Activated CD8-positive, alpha-beta T cell treated with anti-CD3 and anti-CD28 coated beads for 36 hours (primary cell): ENCODE measurements at places on chromosomes 6 and 20. TPM values are rescaled to one million over a fixed set of nuclear protein-coding genes. Genes with fewer than 3 reads are reported as not detected.

Gene POFUT1
- total RNA-seq = 46.2 TPM

Gene SLC16A10
- 11.5 TPM for total RNA-seq

Gene CNR1
- not detected for total RNA-seq

Gene TRIM10
- total RNA-seq = not detected

Gene COQ3
- 24.9 TPM for total RNA-seq

Gene SOBP
- 0.77 TPM for total RNA-seq

Gene SPATA25
- total RNA-seq = 0.74 TPM

Gene GPANK1
- 29.4 TPM for total RNA-seq

Gene TGM2
- total RNA-seq = not detected

Gene SLC35F1
- 0.09 TPM for total RNA-seq
